CD4-positive, alpha-beta memory T cell (primary cell): ENCODE measurements at places on chromosomes 2 and 18. TPM values are rescaled to one million over a fixed set of nuclear protein-coding genes. Genes with fewer than 3 reads are reported as not detected.

ZSWIM2 gene
- not detected for total RNA-seq

ADD2 gene
- total RNA-seq: 1.1 TPM

GLI2 gene
- total RNA-seq: not detected

DNA sequence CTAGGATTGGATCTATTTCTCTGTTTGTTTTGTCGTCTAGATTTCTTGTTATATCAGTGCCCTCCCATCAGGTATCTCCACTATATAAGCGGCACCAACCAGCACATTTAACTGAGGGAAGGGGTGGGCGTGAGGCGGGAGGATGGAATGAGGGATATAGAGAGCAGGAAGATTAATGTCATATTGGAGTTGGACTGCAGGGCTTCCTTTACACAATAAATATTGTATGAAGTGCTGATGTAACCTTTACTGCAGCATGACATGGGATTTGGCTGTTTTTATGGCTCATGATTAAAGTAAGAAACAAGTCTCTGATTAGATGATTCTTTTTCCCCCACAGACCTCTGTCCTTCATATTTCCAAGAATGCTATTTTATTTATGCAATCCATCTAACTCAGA is 54.8 kb downstream of the TMEM200C start:
- H3K36me3 ChIP-seq: no peaks in the 10 kb centered on the region
- DNase-seq: no peak
- no peaks in the 10 kb centered on the region for H3K27me3 ChIP-seq
- no peaks in the 10 kb centered on the region for H3K4me1 ChIP-seq
- no peak overlapping the region for H3K4me3 ChIP-seq

DNA sequence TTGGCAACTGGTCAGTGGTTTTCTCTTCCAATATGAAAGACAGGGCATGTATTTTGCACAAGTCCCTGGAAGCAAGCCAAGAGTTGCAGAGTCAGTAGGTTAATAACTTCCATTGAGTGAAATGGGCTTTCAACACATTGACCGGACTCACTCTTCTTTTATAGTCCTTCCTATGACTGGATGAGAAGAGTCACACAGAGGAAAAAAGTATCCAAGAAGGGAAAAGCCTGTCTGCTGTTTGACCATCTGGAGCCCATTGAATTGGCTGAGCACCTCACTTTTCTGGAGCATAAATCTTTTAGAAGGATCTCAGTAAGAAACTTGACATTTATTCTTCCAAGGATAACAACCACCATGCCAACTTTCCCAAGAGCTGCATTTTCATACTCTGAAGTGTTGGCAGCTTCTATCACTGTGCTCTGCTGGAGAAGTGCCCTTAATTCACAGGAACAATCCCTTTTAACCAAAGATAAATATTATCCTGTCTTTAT is 45.4 kb downstream of the RASGRP3 start:
- no peaks in the 10 kb centered on the region for H3K4me1 ChIP-seq
- H3K36me3 ChIP-seq: no peaks in the 10 kb centered on the region
- DNase-seq: no peak
- no peak overlapping the region for H3K4me3 ChIP-seq
- no peaks in the 10 kb centered on the region for H3K27me3 ChIP-seq
- no peak overlapping the region for H3K27ac ChIP-seq

RAMP1 gene
- total RNA-seq: not detected

DNA sequence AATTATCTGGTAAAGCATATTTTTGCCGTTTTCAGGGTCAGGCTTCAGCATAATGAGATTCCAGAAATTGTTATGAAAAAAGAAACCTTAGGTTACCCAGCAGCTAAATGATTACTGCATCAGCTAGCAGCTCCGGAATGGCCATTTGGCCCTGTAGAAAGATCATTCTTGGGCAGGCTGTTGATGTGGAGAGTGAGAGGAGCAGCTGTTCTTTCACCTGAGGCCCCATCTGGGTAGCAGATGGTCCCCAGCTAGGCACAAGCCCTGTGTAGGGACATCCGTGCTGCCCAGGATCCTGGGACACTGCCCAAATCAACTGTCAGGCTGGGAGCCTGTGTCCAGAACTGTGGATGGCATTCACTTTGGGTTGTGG is 61.8 kb downstream of the NEDD4L start:
- H3K27me3 ChIP-seq: no peaks in the 10 kb centered on the region
- H3K36me3 ChIP-seq: no peaks in the 10 kb centered on the region
- H3K4me1 ChIP-seq: no peaks in the 10 kb centered on the region
- no peak for DNase-seq
- H3K27ac ChIP-seq: no peak overlapping the region

TOGARAM2 gene
- total RNA-seq: 1.8 TPM

DNA sequence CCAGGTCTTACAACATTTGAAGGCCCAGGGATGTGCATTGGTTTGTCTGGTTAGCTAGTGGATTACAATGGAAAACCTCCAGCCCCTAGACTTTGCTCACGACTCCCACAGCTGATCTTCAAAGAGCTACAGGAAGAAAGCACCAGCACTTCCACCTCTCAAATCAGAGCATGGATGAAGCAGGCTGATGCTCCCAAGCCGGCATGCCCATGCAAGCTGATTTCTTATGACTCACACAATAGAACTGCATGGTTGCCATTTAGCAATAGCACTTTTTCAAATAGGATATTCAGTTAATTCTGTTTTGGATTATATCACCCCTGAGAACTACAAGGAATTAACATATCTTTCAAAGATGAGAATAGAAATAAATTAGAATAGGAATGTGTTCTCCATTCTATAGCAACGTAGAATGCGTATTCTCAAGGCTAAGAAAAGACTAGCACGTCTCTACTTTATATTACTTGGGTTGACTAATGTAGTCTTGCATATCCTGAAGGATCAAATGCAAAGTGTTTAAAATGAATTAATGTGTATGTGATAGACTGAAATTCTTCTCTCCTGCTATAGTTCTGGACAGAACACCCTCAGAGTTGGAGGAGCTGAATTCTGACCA is 292.4 kb downstream of the TRIB2 start:
- H3K27ac ChIP-seq: no peak overlapping the region
- H3K4me1 ChIP-seq: peaks cover 5% of the 10 kb centered on the region
- no peak overlapping the region for H3K4me3 ChIP-seq
- DNase-seq: no peak

DNA sequence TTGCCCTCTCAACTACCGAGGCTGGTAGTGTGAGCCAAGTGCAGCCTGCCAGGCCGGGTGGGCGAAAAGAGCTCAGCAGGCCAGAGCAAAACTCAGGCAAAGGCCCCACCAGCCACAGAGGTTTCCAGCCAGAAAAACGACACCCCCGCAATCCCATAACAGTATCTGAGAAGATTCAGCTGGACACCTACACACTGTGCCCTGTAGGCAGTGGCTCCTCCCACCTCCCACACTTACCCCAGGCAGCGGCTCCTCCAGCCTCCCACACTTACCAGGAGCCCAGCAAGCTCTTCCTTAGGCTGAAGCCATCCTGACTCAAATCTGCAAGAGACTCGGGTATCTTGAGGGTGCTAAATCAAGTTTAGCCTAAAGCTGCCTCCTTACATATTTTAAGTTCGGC is 15.6 kb upstream of the TMEM18 start:
- no peak overlapping the region for H3K4me3 ChIP-seq
- no peaks in the 10 kb centered on the region for H3K36me3 ChIP-seq
- H3K27me3 ChIP-seq: no peaks in the 10 kb centered on the region
- no peak for DNase-seq
- no peaks in the 10 kb centered on the region for H3K4me1 ChIP-seq
- H3K27ac ChIP-seq: no peak overlapping the region

DNA sequence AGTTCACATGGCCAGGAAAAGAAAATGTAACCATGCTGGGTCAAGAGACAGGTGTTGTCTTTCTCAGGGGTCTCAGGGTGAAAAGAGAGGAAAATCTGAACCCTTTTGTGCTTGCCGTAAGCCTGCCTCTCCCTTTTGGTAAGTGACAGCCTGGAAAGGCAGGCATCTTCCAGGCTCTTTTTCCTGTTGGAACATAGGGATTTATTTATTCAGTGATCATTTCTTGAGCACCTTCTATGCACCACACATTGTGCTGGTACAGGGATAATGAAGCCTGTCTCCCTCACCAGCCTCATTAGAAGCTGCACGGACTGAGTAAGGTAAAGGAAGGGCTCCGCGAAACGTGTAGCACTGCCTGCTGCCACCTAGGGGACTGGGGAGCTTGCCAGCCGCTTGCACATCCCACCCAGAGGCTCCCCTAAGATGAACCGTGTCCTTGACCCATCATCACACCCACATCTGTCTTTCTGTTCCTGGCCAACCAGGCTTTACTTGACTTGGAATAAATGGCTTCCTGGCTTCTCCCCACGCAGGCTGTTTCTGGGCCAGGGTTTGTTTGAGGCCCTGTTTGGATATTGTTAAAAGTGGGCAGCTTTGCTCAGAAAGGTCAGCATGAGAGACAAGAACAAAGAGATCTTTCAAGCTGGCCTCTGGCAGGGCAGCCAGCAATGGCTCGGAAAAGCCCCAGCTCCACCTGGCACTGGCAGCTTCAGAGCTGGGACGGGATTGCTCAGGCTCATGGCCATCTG is 73.3 kb upstream of the MCFD2 start:
- H3K36me3 ChIP-seq: peaks cover 19% of the 10 kb centered on the region
- H3K27me3 ChIP-seq: no peaks in the 10 kb centered on the region

GRCh38 chr2:138323382-138324067 is 178.0 kb upstream of the SPOPL start:
- H3K4me1 ChIP-seq: no peaks in the 10 kb centered on the region
- no peak for DNase-seq
- no peaks in the 10 kb centered on the region for H3K36me3 ChIP-seq
- no peak overlapping the region for H3K4me3 ChIP-seq

CXCR1 gene
- total RNA-seq: not detected

GRCh38 chr2:239809391-239809790 is 215.8 kb downstream of the NDUFA10 start:
- H3K4me1 ChIP-seq: no peaks in the 10 kb centered on the region
- no peaks in the 10 kb centered on the region for H3K36me3 ChIP-seq
- no peak for DNase-seq
- no peak overlapping the region for H3K4me3 ChIP-seq

RHBDD1 gene
- 66.0 TPM for total RNA-seq

DNA sequence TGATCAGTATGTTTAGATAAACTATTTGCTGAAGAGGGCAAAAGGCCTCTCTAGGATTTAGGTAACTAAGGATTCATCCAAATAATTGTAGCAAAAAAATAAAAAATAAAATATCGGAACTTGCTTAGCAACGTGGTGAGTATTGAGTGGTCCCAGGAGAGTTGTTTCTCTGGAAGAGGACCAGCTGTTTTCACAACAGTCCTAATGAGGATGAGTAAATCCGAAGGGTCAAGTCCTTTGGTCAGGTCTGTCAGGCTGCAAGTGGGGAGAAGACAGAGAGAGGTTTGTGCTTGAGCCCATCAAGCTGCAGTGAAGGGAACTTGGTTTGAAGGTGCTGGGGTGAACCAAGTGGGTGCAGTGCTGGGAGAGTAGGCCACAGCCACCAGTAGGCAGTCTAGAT is 539.2 kb downstream of the SLC4A3 start:
- DNase-seq: no peak
- no peak overlapping the region for H3K4me3 ChIP-seq
- no peaks in the 10 kb centered on the region for H3K27me3 ChIP-seq
- no peak overlapping the region for H3K27ac ChIP-seq

DNA sequence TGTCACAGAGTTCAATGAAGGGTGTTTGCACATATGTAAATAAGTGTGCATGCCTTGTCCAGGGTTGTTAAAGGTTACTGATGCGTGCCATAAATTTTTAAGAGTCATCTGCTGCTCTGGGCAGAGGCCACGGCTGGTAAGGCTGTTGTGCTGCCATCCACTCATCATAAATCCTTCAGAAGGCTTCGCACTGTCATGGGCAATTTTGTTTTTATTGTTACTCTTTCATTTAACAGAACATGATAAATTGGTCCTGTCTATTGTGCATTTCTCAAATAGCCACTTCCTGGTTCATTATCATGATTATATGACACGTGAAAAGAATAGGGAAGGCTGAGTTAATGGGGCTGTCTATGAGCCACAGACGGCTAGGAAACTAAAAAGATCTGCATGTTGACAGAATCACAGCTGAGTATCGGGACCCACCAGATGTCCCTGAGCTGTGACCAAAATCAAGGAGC is 634.3 kb upstream of the SOX11 start:
- H3K4me3 ChIP-seq: no peak overlapping the region
- no peaks in the 10 kb centered on the region for H3K4me1 ChIP-seq
- no peak overlapping the region for H3K27ac ChIP-seq

PID1 gene
- total RNA-seq: 0.55 TPM

GRCh38 chr2:38194751-38195150 is 118.8 kb upstream of the CYP1B1 start:
- no peaks in the 10 kb centered on the region for H3K4me1 ChIP-seq
- DNase-seq: no peak
- H3K4me3 ChIP-seq: no peak overlapping the region
- no peak overlapping the region for H3K27ac ChIP-seq

ANO7 gene
- 0.81 TPM for total RNA-seq

GRCh38 chr2:230085201-230085600 is 16.5 kb upstream of the SLC16A14 start:
- no peaks in the 10 kb centered on the region for H3K27me3 ChIP-seq
- H3K4me3 ChIP-seq: no peak overlapping the region
- DNase-seq: no peak
- H3K27ac ChIP-seq: no peak overlapping the region

- H3K27ac ChIP-seq: no peak overlapping the region
- H3K36me3 ChIP-seq: no peaks in the 10 kb centered on the region
- H3K4me3 ChIP-seq: no peak overlapping the region
- H3K27me3 ChIP-seq: no peaks in the 10 kb centered on the region
- H3K4me1 ChIP-seq: no peaks in the 10 kb centered on the region
Measured at GRCh38 chr2:17194083-17194482, 324.2 kb downstream of the RAD51AP2 start.

MOGAT1 gene
- not detected for total RNA-seq

DNA sequence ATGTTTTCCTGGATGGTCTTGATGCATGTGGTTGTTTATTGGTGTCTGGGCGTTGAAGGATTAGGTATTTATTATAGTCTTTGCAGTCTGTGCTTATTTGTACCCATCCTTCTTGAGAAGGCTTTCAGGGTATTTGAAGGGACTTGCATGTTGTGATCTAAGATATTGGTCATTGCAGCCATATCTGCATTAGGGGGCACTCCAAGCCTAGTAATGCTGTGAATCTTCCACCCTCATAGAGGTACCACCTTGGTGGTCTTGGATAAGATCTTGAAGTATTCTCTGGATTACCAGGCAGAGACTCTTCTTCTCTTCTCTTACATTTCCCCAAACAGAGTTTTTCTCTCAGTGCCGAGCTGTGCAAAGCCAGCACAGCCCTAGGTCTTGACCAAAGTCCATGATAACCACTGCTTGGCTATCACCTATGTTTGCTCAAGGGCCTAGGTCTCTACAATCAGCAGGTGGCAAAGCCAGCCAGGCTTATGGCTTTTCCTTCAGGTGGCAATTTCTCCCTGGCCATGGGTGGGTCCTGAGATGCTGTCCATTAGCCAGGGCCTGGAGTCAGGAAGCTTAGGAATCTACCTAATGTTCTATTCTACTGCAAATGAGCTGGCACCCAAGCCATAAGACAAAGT is 15.4 kb upstream of the PPP1R1C start:
- H3K4me3 ChIP-seq: no peak overlapping the region
- H3K36me3 ChIP-seq: no peaks in the 10 kb centered on the region
- DNase-seq: no peak
- peaks cover 4% of the 10 kb centered on the region for H3K27me3 ChIP-seq
- H3K4me1 ChIP-seq: no peaks in the 10 kb centered on the region

DNA sequence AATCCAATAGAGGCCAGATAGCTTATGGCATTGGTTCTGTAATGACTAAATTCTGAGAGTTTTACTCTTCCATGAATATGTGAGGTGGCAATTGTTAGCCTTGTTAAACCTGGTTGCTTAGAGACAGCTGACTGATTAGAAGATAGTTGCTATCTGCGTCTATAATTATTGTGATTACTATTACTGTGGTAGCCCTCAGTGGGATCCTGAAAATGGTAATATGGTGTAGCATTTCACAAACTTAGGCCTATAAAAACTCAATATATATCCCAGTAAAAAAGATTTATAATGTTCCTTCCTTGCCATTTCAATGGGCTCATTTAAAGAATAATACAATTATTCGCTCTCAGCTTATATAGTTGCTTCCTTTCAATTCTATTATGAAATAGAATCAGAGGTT is 405.8 kb upstream of the CDH2 start:
- no peak overlapping the region for H3K4me3 ChIP-seq
- no peaks in the 10 kb centered on the region for H3K27me3 ChIP-seq
- no peak overlapping the region for H3K27ac ChIP-seq
